ENCODE measurements at places on chromosomes 4 and X.

DNA sequence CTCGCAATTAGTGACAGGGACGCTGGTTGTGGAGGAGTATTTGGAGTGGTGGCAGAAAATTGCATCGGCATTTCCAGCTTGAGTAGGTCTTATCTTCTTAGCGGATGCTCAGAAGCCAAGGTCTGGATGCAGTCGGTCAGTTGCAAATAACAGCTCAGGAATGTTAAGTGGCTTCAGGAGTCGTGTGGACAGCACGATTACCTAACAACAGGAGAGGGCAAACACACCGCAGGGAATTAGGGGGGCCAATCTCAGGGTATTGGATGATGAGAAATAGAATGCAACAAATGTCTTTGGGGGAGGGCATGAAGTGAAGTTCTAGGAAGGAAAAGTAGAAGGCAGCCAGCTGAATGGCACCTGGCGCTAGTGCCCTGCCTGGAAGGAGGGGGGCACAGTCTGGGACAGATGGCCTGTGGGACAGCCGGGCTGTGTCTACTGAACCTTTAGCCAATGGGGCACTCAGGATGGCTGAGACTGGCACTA, 11.8 kb downstream of the RASL11B start:
- DNase-seq, result no peak

GRCh38 chr4:186630128-186630527, 74.8 kb upstream of the MTNR1A start:
- no peak for DNase-seq

DNA sequence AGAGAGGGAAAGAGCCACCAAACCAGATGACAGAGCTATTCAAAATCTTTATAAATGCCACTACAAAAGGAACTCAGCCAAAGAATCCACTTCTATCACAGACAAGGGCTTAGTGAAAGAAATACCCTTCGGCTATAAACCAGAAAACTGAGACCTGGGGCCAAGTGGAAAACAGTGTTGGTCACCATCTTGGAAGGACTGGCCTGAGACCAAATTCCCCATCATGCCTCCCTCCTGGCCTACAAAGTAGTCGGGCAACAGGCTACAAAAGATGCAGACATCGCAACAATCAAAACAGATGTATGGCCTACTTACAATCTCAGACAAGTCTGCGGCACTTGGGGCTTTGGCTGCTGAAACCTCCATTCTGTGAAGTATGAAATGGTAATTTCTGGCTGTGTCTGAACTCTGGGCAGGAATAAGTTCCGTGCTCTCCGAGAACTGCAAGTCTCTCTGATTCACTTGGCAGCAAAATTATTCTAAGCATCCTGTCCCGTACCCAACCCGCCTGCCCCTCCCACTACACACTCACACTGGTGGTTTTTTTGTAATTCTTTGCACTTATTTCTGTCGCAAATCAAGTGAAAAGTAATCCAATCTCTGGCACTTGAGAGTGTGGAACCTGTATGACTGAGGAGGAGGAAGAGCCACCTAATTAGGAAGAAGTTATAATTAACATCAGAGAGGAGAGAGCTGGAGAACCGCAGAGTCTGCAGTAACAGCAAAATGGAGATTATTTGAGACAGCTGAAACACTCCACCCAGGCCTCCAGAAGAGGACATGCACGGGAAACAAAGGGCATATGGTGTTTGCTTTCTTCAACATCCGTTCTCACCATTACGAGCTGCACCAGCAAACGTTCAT, 87.8 kb downstream of the SH3KBP1 start:
- DNase-seq, result no peak

- no peak for DNase-seq
Measured at GRCh38 chr4:118816538-118817177, 19.3 kb downstream of the SEC24D start.

GRCh38 chrX:129831091-129831885, 12.4 kb downstream of the ZDHHC9 start:
- no peak for DNase-seq

DNA sequence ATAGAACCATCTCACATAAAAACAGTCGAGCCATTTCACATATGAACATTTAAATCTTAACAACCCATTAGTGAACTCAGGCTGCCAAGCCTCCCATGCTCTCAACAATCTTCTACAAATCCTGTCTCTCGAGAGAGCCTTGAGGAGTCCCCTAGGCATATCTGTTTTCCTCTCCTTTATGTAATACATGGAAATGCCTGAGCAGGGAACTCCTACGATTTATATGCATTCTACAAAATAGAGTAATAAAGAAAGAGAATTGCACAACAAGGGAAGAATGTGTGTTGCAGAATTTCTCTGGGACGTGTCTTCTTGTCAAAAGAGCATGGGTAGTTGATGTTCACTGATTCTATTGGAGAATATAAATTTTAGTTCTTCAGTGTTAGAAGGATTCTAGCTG, 101.8 kb upstream of the VCX2 start:
- DNase-seq, result no peak

- no peak for DNase-seq
Measured at GRCh38 chr4:151792995-151793394, 32.2 kb upstream of the GATB start.

- no peak for DNase-seq
Measured at GRCh38 chr4:120763650-120764049, 158.9 kb downstream of the PRDM5 start.

DNA sequence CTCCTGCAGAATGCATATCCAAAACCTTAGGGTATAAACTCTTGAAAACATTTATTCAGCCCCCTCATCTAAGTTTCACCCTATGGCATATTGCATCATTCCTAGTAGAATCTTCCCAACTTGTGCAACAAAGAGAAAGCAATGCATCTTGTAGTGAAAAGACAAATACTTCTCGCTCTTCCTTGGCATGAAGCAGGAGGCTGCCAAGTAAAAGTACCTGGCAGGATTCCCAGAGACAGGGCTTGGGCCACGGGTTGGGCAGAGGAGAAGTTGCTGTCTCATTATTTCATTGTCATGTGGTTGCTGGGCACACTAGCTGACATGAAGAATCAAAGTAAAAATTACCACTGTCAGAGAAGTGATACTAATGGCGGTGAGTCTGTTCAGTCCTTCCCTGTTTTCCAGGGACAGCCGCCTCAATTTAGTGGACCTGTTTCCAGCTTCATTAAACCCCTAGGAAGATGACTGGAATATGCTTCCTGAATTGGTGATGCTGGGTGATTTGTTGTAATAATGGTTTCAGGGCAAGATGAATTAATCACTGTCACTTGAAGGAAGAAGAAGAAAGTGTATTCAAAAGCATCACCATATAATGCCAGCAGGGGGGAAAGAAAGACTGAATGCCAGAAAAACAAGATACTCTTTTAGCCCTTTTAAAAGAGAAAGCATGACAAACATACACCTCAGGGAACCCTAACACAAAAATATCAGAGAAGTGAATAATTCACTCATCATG, 380.5 kb upstream of the IGFBP7 start:
- DNase-seq, result no peak

DNA sequence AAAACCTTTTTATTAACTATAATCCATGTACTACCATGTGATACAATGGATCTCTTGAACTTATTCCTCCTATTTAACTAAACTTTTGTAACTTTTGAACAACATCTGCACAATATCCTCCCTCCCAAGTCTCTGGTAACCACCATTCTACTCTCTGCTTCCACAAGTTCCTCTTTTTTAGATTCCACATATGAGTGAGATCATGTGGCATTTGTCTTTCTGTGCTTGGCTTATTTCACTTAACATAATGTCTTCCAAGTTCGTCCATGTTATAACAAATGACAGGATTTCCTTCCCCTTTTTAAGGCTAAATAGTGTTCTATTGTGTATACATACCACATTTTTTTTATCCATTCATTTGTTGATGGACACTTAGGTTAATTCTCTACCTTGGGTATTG, 28.1 kb downstream of the DCAF8L1 start:
- no peak for DNase-seq

DNA sequence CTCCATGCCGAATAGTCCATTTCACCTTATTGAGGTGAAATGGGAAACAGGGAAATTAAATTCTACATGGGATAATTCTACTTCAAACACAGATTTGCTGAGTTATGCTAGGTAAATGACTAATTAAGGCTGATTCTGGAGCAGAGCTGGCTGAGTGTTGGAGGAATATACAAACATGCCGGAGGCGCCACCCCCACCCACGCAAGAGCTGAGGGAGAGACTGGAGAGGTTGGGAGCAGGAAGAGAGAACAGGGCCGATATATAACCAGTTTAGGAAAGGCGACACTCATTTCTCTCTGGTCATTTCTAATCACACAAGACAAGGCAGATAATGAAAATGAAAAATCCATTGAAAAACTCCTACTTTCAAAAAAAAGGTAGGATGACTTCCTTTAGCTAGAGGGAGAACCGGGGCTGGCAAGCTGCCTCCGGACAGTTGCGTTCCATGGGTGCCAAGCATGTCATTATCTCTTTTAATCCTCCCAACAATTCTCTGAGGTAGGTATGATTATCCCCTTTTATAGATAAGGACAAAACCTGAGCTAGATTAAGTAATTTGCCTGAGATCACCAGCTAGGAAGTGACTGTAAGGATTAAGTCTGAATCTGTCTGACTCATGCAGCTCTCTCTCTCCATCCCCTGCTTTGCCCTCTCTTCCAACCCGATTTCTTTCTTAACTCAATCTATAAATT, 27.6 kb upstream of the CFAP299 start:
- no peak for DNase-seq

DNA sequence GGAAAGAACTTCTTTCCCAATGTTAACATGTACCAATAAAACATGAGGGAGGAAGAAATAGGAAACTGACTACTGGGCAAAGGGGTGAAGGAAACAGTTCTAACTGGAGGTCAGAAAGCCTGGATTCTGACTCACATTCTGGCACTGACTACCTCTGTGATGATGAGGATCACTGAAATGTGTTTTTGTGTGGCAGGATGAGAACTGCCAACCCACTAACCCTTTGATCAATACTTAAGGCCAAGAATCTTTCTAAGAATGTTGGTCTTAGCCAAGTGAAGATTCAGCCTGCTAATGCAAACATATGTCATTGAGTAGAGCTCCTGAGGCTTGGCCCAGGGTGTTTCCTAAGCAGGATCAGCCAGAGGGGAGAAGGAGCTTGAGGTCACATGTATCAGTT, 4.6 kb downstream of the ALAS2 start:
- no peak for DNase-seq

GRCh38 chr4:84319124-84319523, 180.0 kb downstream of the NKX6-1 start:
- no peak for DNase-seq

- DNase-seq, result peak; percentile 50
Measured at GRCh38 chr4:183635321-183635720, 23.7 kb downstream of the RWDD4 start.

GRCh38 chrX:17668929-17669328, 68.4 kb upstream of the SCML1 start:
- no peak for DNase-seq

DNA sequence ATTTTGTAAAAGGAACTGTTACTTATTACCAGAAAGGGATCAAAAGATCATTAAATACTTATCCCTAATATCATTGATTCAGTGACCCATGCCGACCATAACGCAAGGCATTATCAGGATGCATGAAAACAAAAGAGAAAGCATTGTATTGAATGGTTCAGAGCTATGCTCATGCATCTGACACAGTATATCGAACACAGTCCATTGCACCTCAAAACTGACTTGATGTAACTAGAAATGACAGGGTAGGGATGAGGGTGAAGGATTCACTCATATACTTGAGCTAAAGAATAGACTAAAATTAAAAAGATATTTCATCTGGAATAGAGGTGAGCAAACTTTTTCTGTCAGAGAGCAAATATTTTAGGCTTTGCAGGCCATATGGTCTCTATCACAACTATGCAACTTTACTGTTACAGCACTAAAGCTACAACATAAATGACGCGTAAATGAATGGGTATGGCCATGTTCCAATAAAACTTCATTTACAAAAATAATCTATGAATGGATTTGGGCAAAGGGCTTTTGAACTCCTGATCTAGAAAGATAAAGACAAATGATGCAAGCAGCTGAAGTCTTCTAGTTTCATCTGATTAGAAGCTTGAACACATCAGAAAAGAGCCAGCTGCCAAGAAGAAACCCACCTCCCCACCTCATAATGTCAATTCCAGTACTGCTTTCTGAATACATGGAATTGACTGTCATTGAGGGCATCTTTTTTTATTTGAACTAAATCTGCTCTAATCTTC, 12.9 kb upstream of the SPP1 start:
- DNase-seq, result no peak

DNA sequence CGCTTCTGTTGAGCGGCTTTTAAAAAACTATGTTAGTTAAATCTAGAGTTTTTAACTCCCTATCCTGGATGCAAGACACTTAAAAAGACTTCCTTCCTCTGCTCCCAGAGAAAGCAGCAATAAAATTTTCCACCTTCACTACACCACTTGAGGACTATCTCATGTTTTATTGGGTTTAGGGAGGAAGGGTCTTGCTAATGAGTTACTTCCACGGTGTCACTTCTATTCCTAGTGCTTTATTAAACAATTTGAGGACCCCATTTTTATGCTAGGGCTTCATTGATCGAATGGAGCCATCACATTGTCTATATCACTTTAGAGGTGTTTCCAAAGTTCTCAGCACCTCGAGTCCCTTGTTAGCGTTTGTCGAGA, 3.7 kb upstream of the STIM2 start:
- no peak for DNase-seq

- no peak for DNase-seq
Measured at GRCh38 chr4:121183361-121183760, 19.2 kb upstream of the TNIP3 start.

- no peak for DNase-seq
Measured at GRCh38 chr4:137345597-137345996, 186.7 kb downstream of the PCDH18 start.

DNA sequence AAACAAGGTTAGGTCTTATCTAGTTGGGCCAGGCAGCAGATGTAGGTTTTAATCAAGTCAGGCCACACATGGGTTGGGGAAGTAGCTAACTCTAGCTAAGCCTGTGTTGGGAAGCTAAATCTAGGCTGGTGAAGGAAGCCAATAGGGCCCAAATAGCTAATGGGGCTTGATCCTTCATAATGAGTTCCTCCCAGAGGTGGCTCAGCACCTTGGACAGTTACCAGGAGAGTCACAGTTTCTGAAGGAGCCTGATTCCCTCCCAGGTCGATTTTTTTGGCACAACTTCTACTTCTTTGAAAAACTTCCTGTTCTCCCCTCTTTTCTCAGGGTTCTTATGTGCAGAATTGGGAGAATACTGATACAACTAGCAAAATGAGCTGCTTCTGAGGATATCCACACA, 242.5 kb upstream of the PRPS2 start:
- DNase-seq, result no peak

DNA sequence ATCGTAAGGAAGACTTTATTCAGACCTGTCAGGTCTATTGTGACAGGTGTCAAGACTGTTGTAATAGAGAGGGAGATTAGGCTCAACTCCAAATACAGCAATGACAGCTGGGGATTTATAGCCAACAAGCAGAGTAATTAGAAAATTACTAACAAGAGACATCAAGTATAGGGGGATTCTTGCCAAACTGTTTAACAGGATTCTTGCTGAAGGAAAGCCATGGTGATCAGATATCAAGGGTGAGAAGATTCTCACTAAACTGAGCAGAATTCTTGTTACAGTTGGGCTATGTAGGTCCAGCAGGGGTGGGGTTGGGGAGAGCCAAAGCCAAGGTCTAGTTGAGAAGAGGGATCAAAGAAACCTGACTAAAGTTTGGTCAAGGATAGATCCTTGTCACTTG, 461.0 kb upstream of the GALNT7 start:
- DNase-seq, result no peak
